T1000 (cell line): ENCODE measurements at places on chromosomes 1 and 21.

DNA sequence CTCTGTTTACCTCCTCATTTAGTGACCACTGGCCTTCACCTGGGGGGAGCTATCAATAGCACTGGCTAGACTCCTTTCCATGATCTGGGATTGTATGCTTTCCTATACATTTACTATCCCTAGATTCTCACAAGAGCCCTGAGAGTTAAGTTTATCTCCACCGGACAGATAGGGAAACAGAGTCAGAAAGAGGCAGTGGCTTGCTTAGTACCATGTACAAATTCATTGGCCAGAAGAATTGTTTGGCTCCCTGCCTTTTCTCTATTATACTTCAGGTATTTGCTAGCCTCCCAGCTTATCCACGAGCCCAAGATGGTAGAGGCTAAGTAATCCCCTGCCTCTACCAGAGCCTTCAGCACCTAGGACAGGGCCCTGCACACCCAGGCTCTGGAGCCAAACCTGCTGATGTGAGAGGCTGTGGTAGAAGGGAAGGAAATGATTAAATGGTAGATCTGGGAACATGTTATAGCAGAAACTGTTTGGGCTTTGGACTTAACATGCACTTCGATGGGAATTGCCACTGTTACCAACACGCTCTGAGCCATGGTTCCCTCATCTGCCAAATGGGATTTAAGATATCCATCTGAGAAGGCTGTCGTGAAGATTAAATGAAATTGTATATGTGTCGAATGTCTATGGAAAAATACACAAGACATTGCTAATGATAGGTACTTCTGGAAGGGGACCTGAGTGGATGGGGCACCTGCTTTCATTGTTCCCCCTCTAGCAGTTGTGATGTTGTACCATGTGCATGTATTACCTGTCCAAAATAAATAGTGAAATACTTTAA is 3.1 kb upstream of the BLACAT1 start:
- no peak for DNase-seq

DNA sequence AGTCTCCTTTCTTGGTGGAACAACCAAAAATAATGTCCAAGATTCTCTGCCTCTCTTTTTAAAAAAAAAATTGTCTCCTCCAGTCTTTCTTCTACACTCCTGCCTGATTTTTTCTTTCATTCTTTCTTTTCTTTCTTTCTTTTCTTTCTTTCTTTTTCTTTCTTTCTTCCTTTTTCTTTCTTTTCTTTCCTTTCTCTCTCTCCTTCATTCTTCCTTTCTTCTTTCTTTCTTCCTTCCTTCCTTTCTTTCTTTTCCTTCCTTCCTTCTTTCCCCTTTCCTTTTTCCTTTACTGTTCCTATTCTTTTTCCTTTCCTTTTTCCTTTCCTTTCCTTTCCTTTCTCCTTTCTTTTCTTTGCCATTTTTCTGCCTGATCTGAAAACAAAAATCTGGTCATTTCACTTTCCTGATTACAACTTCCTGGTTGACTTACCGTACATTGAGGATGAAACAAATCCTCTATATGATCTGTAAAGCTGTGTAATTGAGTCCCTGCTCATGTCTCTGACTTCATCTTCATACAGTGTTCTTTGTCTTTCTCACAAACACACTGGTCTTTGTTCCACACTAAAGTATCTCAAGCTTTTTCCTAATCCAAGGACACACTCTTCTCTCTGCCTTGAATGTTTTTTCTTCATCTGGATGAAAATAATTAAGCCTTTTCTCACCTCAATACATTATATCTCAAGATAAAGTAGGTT is 6.1 kb upstream of the KRTAP23-1 start:
- no peak for DNase-seq

GRCh38 chr1:168792592-168793125 is 63.7 kb upstream of the DPT start:
- no peak for DNase-seq

GRCh38 chr1:106603616-106604015 is 452.9 kb upstream of the PRMT6 start:
- no peak for DNase-seq

DNA sequence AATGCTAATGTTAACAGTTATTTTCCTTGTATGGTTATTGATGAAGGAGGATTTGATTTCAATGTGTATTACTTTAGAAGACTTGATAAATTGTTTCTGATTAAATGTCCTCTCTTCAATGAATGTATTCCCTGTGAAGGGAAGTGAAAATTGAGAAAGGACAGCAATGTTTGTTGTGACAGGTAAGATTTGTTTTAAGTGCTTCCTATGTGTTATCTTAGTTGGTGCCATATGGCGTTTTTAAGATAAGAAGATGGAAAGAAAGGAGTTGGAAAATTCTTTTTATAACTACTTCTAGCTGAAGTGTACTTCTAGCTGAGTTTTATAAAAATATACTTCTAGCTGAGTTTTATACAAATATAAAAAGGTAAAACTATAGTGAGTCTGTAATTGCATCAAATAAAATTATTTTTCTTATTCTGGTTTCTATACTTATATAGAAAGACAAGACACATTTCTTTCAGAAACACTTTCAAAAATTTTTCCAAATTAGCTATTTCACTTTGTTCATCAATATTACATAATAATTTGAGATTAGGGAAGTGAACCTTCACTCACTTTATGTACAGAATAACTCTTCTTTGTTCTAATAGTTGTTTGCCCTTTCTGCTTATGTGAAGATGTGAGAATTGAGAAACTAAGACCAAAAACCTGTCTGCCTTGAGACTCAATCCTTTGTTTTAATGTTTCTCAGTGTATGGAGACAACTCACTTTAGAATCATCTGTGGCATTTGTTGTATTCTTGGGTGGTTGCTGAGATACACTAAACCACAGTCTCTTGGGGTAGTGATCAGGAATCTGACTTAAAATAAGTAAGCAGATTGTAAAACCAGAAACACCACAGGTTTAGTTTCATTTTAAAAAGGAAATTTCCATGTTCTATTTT is 382.9 kb upstream of the B3GALT2 start:
- DNase-seq = peak; percentile 9

DNA sequence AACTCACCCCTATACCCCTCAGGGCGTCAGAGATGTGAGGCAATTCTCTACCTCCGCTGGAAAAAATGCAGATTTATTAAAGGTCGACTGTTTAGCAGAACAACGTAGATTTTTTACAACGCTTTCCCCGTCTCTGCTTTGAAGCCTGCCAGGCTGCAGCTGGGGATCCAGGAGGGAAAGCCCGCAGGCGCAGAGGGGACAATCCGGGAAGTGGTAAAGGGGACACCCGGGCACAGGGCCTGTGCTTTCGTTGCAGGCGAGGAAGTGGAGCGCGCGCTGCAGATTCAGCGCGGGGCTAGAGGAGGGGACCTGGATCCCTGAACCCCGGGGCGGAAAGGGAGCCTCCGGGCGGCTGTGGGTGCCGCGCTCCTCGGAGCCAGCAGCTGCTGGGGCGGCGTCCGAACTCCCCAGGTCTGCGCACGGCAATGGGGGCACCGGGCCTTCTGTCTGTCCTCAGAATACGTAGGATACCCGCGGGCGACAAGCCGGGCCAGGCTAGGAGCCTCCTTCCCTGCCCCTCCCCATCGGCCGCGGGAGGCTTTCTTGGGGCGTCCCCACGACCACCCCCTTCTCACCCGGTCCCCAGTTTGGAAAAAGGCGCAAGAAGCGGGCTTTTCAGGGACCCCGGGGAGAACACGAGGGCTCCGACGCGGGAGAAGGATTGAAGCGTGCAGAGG is 5.5 kb downstream of the SIM2 start:
- DNase-seq = no peak

GRCh38 chr1:52915855-52916220 is 5.7 kb downstream of the ECHDC2 start:
- no peak for DNase-seq

GRCh38 chr1:5273280-5274003 is 619.0 kb downstream of the AJAP1 start:
- DNase-seq = no peak

DNA sequence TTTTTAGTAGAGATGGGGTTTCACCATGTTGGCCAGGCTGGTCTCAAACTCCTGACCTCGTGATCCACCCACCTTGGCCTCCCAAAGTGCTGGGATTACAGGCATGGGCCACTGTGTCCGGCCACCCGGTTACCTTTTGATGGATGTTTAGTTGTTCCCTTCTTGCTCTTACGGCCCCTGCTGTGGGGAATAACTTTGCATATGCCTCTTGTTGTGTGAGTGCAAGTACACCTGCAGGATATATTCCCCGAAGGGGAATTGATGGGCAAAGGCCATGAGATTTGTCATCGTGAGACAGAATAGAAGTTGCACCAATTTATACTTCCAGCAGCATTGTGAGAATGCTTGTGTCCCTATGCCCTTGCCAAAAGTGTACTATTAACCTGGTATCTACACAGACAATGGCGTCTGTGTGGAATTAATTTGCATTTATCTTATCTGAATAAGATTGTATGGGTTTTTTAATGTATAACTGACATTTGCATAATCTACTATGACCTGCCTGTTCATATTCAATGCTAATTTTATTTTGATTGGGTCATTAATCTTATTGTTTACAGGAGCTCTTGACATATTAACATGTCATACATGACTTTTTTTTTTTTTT is 8.1 kb downstream of the IL6R start:
- DNase-seq = no peak

DNA sequence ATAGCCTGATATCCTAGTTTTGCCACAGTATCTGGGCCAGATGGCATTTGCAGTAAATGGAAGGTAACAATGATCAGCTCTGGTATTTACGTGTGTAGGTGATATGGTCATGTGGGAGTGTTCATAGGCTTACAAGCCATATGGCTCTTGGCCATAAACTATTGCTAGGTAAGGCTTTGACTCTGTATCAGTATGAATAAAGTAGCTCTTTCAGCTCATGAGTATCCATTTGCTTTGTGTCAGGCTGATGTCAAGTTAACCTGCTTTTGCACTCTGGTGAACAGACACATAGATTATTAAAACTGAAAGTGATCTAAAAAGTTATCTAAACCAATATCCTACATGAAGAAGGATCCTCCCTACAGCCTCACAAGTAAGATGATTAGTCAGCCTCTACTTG is 69.0 kb downstream of the DDR2 start:
- DNase-seq = no peak

DNA sequence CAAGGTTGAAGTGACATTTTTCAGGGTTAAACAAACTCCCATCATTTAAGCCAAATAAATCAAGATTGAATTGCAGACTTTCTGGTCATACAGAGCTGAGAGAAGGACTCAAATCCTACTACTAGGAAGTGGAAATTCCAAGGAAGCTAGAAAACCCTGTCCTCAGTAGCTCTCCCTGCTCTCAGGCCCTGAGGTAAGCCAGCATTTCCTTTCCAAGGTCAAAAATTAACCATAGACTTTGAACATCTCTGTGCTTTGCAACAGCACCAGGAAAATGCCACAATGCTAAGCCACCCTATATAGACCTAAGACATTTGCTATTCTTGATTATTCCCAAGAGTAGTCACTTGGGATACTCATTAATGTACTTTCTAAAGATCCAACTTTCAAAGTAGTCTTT is 45.1 kb downstream of the LUZP1 start:
- no peak for DNase-seq

- no peak for DNase-seq
Measured at GRCh38 chr1:115809076-115809475, 31.9 kb downstream of the NHLH2 start.

DNA sequence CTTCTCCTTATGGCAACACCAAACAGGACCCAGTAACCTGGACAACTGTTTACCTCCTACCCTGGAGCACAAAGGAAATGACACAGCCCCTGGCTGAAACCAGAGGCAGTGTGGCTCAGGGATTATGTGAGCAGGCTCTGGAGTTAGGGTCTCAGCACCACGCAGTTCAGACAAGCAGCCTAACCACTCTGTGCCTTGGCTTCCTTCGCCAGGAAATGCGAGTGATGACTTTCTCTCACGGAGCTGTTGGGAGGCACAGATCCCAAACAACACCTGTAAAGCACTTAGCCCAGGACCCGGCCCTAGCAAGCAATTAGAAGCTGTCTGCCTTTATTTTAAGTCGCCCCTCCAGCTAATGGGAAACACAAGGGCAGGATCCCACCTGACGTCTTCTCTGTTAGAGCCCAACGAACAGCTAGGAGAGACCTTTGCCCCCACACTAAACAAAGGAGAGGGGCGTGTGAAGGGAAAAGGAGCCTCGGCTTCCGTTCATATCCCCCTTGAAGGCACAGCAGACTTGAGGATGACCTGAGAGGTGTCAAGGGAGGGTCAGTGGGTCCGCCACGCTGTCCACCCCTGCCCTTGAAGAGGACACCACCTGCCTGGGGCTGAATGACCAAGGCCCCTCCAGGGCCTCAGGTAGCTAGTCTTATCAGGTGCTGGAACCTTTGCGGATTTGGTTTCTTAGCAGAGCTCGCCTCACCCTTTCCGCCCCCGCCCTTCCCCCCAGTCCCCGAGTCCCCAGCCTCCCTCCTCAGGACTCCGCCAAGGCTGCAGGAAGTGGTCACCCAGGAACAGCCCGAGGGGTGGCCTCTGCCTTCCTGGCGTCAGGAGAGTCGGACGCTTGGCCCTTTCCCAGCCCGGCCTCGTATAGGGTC is 860 bp downstream of the TMEM63A start:
- no peak for DNase-seq

DNA sequence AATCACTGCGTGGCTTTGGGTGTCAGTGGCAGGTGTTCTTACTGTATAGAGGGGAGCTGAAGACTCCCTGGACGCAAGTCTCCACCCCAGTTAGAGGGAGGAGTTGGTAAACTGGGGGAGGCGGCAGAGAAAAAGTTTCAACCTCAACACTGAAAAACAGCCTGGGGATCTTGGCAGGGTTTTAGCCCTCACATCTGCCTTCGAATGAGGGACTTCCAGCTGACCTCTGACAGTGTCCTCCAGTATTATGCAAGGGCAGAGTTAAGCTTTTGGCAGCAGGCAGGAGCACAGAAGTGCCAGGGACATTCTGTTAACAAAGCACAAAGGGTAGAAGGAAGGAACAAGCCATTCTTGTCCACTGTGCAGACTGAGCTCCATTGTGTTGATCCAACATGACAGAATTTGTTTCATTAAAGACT is 41.2 kb upstream of the RAB4A start:
- DNase-seq = no peak

GRCh38 chr21:16186742-16187141 is 457.0 kb downstream of the USP25 start:
- no peak for DNase-seq

DNA sequence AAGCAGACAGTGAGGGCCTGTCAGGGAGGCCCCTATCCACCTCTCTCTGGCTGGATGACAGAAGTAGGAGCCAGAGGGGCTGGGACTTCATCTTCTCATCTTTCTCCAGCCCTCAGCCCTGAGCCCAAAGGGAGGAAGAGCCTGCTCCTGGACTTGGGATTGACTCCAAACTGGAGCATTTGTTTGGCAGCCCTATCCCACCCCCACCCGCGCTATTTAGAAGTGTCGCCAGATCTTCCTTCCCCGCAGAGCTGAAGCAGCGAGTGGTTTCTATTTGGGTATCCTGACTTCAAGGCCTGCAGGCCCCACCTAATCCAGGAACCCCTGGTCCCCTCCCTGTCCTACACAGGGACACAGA is 9.6 kb downstream of the NES start:
- DNase-seq = no peak

GRCh38 chr1:113662101-113662500 is 97.2 kb downstream of the PHTF1 start:
- DNase-seq = no peak

- no peak for DNase-seq
Measured at GRCh38 chr1:246809473-246809872, 85.3 kb downstream of the SCCPDH start.
